ENCODE measurements at places on chromosomes 3 and 15.

- DNase-seq, result no peak
These were observed 211.9 kb downstream of the SV2B start for GRCh38 chr15:91311986-91312385.

DNA sequence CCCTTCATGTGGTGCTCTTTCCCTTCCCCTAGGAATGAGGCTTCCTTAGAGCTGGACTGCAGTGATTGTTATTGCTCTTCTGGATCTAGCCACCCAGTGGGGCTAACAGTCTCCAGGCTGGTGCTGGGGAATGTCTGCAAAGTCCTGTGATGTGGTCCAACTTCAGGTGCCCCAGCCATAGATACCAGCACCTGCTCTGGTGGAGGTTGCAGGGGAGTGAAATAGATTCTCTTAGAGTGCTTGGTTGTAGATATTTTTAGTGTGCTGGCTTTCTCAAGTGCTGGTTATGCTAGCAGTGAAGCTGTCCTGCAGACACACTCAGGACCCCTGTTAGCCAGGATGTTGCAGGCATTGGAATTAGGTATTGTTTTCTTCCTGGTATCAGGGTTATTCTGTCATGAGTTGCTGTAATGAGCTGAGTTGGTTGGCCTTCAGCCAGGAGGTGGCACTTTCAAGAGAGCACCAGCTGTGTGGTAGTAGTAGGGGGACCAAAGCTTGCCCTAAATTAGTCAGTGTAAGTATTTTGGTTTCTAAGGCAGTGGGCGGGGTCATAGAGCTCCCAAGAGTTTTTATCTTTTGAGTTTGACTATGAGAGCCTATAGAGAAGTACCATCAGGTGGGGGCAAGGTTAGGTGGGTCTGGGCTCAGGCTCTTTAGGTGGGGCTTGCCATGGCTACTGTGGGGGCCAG, 317.5 kb upstream of the SGO1 start:
- no peak for DNase-seq

- no peak for DNase-seq
These were observed 170.9 kb downstream of the AKAP13 start for GRCh38 chr15:85551221-85551832.

- no peak for DNase-seq
These were observed 74.0 kb downstream of the HERC1 start for GRCh38 chr15:63759752-63760151.

- no peak for DNase-seq
These were observed 5.5 kb upstream of the PLXND1 start for GRCh38 chr3:129611812-129612533.

- DNase-seq, result no peak
These were observed 17.3 kb upstream of the LRRK1 start for GRCh38 chr15:100901702-100902435.

GRCh38 chr15:64224511-64224910, 61.7 kb upstream of the PPIB start:
- DNase-seq, result no peak

Data from stimulated activated CD8-positive, alpha-beta memory T cell treated with anti-CD3 and anti-CD28 coated beads, Interleukin-2, amount 100 ng/mL, for 1 hour (primary cell).